ENCODE measurements at places on chromosomes 1 and 21.

DNA sequence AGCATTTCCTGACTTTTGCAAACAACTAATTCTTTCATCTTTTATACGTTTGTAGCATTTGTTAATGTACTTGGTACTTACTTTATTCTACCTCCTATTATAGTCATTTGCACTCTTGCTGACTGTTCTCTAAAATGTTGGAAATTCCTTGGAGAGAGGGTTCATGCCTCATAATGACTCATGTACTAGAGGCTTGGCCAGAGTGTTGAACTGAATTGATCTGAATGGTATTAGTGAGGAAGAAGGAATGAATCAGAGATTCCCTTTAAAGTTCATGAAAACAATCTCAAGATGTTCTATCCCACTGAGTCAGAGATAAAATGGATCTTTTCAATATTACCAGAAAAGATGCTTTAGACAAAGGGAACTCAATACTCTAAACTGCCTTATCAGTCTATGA, 383.4 kb downstream of the SEC16B start:
- DNase-seq: no peak

DNA sequence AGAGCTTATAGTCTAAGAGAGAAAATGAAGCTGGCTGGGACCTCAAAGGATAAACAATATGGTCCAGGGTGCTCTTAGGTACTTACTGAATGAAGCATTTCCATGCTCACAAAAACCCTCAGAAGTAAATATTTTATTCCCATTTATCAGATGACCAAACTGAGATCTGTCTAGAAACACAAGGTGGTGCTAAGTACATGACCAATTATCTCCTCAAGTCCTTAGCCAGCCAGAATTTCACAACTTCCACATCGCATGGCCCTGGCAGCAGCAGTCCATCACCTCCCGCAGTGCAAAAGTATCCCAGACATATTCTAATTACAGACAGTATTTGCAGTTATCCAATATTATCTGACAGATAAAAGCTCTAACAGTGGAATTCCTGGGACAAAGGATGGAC, 321.7 kb upstream of the PROX1 start:
- DNase-seq: no peak

GRCh38 chr1:46203738-46204405, 738 bp downstream of the LURAP1 start:
- DNase-seq: no peak

- DNase-seq: no peak
Observed at GRCh38 chr1:167013108-167013929, 24.2 kb downstream of the MAEL start.

GRCh38 chr1:111366256-111366655, 61.3 kb downstream of the OVGP1 start:
- DNase-seq: no peak

DNA sequence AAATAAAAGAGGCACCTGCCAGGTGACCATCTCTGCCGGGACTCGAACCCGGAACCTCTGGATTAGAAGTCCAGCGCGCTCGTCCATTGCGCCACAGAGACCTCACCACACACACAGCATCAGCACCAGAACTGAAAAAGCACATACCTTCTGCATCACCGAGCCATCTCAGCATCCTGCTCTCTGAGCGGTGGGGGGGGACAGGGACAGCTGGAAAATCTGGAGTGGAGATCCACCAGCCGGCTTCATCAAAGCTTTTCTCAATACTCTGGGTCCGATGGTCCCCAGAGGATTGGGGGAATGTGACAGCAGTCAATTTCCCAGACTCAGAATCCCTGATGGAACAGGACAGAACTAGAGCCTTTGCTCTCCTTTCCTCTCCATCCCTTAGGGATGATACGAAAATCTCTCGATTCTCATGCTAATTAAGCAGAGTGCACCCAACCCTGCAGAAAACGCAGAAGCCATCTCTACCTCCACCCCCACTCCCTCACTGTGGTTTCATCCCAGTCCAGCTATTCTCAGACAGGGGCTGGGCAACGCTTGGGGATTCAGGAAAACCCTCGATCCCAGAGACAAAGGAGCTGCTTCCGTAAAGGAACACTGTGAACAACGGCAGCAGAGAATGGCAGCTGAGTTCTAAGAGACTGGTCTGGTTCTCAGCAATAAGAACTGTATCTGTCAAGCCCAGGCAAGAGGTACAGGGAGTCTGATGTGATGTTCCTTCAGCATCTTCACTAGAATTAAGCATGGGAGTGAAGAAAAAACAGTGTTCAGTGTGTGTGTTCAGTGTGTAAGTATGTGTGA, 29.6 kb upstream of the CADM3 start:
- DNase-seq: peak; percentile 91

- no peak for DNase-seq
Observed at GRCh38 chr1:216742625-216743024, 19.4 kb upstream of the ESRRG start.

GRCh38 chr1:159443066-159443750, 3.7 kb downstream of the OR10J1 start:
- no peak for DNase-seq

GRCh38 chr1:202016022-202016810, 5.8 kb downstream of the ELF3 start:
- DNase-seq: no peak

- no peak for DNase-seq
Observed at GRCh38 chr1:42923367-42924081, 35.1 kb downstream of the SLC2A1 start.

DNA sequence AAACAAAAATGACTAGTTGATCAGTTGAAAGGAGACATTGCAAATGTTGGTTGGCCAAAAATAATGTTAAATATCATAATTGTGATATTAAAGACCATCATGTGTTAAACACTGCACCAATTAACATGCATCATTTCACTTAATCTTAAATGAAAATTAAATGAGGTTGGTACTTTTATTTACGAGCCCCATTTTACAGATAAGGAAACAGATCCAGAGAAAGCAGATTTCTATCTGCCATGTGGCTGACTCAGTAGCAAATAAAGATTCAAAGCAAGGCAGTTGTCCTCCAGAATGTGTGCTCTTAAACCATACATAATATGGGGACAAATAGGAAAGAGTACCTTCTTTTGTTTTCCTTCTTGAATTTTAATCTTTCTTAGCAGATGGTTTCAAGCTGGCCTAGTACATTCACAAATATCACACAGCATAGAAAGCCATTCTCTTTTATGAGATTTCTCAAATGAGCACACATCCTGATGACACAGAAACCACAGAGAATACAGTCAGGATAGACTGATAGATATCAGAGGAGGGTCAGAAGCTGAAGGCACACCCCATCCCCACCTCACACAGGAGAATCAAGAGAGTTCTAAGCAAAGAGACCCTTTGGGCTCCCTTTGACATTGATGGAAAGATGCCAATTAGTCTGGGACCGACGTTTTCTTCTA, 647.9 kb upstream of the CAMK1G start:
- DNase-seq: no peak

DNA sequence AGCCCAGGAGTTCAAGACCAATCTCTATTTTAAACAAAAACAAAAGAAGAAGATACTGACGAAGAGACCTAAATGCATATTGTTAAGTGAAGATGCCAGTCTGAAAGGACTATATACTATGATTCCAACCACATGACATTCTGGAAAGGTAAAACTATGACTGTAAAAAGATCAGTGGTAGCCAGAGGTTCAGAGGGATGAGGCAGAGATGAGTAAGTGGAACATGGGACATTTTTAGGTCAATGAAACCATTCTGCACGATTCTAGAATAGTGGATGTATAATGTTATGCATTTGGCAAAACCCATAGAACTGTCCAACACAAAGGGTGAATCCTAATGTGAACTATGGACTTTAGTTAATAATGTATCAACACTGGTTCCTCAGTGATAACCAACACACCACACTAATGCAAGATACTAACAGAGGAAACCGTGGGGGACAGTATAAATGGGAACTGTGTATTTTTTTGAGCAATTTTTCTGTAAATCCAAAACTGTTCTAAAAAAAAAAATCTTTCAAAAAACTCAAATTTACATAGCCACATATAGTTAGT, 8.2 kb downstream of the RC3H1 start:
- no peak for DNase-seq

- no peak for DNase-seq
Observed at GRCh38 chr1:229709500-229710013, 83.5 kb downstream of the URB2 start.

DNA sequence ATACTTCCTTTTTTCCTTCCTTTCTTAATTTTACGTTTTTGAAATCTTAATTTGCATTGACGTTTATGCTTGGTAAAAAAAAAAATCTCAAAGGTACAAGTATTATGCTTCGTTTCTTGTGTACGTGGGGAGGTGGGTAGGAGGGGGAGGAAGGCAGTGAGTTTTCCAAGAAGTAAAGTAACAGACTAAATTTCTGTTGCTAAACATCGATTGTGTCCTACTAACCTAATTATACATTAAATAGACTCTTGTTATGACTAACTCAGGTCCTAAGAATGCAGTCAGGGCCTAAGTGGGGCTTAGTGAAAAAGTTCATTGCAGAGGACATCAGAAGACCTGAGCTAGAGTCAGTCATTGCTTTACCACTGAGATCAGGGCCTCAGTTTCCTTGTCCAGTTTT, 17.5 kb downstream of the NEK7 start:
- DNase-seq: no peak

GRCh38 chr1:187047298-187047697, 218.5 kb downstream of the PLA2G4A start:
- DNase-seq: no peak

GRCh38 chr1:38020396-38020795, 7.9 kb downstream of the UTP11 start:
- no peak for DNase-seq

GRCh38 chr1:23757812-23758211, 14.5 kb downstream of the ELOA start:
- DNase-seq: no peak

DNA sequence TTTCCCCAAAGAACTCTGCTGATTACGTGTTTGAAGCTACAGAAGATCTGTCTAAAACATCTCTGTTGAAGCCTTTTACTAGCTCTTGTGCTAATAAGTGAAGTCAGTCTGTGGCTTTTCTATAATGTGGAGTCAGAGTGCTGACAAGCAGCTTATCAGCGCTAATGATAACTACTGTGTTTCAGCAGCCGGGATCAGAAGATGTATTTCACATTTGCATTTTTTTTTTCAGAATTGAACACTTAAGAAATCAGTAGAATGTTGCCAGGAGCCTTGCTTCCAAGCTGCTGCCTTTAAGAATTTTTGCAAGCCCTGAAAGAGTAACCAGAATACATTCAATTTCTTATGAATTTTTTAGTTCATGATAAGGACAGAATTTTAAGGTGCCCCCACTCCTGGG, 519.4 kb upstream of the NR5A2 start:
- no peak for DNase-seq

GRCh38 chr1:150696590-150696989, 364 bp downstream of the GOLPH3L start:
- DNase-seq: no peak

GRCh38 chr1:113515498-113515897, 125.2 kb downstream of the MAGI3 start:
- DNase-seq: no peak

DNA sequence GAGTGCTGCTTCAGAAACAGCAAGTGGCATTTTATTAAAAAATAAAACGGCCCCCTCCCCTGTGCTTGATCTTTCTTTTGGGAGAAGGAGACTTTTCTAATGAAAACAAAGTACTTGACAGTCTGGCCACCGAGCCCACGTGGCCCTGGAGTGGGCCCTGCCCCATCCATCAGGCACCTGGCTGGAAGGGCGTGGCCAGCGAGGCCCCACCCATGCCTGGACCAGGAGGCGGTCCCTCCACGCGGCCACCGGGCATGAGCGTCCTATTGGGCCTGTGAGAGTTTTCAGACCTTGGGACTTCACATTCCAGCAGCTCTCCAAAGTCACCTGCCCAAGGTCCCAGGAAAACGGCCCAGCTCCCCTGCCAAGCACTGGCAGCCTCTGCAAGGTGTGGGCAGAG, 144.7 kb downstream of the CASZ1 start:
- no peak for DNase-seq

- no peak for DNase-seq
Observed at GRCh38 chr1:101363891-101364318, 127.1 kb downstream of the S1PR1 start.

GRCh38 chr1:25642574-25643108, 26.1 kb downstream of the MAN1C1 start:
- no peak for DNase-seq

DNA sequence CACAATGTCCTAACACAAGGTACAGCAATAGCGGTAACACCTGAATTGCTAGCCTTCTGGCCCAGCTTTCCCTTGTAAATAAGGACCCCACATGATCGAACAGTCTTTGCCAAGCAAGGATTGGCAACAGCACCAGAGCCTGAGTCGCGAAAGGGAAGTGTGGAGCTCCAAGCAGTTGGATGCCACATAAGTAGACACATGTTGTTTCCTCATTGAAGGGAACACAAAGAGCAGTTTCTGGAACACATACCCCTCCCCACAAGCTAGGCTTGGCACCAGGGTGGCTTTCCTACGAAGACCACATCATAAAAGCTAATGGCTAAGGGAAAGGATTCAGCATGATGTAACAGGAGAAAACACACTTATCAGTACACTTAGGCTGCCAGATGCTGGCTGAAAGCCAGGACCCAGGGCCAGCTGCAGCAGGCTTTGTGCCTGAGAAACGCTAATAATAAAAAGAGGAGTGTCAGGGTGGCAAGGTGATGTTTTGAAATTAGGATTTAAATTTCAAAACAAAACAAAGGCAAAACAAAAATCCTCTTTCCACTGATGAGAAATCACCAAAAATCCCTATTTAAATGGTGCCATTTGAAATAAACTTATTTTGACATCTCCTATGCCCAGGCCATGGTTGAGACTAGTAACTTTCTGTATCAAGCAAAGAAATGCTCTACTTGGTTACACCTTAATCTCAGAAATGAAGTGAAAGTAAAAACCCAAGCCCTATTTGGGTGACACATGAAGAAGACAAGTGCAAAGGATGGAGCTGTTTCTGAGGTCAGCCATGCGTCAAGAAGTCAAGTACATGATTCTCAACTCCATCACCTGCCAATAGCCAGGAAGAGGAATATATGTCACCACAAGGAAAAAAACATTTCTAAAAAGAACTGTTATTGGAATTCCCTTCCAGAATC, 11.9 kb upstream of the CPLANE2 start:
- DNase-seq: peak; percentile 96

DNA sequence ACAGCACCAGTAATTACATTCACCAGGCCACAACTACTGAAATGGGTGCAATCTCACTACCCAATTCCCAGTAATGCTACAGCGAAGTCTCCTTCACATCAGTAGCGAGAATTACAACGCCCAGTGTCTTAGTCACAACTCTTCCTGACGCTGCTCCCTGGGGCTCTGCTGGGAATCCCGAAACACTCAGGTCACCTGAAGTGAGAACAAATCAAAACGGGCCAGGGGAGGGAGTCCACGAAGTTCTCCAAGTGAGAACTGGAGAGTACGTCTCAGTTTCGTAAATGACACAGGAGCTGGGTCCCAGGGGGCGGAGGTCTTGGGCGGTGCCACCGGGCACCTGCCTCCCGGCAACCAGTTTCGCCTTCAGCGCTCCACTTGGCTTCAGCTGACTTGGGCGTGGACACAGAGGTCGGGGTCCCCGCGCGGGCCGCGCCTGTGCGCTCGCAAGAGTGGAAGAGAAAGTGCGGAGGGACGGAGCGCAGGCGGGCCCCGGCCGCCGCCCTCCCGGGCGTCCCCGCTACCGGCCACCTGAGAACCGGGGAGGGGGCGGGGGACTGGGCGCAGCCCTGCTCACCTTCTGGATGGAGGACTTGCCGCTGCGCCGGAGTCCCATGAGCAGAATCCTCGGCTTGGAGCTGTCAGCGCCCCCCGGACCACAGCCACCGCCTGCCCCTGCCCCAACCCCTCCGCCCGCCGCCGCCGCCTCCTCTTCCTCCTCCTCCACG, 575 bp downstream of the RRAGC start:
- peak; percentile 24 for DNase-seq

GRCh38 chr1:85617633-85618100, 37.1 kb downstream of the CCN1 start:
- no peak for DNase-seq

- DNase-seq: no peak
Observed at GRCh38 chr1:77348549-77348948, 66.7 kb downstream of the AK5 start.

Measured in NCI-H1105 (cell line).